Keratinocyte (primary cell): ENCODE measurements at places on chromosomes 4 and X. TPM values are rescaled to one million over a fixed set of nuclear protein-coding genes. Genes with fewer than 3 reads are reported as not detected.

The CXorf51B gene
- polyA plus RNA-seq = not detected in 3 replicates

The CYLC1 gene
- not detected in 3 replicates for polyA plus RNA-seq

The TCEANC gene
- 0.88 to 1.8 TPM (median 1.8 TPM) in 3 replicates for polyA plus RNA-seq

The ACSL4 gene
- polyA plus RNA-seq = 44.6 to 78.3 TPM (median 51.5 TPM) in 3 replicates

The VAMP7 gene
- 26.2 to 41.5 TPM (median 26.5 TPM) in 3 replicates for polyA plus RNA-seq

The PSAPL1 gene
- 0.01 to 0.05 TPM (median 0.03 TPM) in 3 replicates for polyA plus RNA-seq

The TMPRSS11D gene
- polyA plus RNA-seq = 0.26 to 0.73 TPM (median 0.28 TPM) in 3 replicates

The CCKAR gene
- polyA plus RNA-seq = not detected in 3 replicates

DNA sequence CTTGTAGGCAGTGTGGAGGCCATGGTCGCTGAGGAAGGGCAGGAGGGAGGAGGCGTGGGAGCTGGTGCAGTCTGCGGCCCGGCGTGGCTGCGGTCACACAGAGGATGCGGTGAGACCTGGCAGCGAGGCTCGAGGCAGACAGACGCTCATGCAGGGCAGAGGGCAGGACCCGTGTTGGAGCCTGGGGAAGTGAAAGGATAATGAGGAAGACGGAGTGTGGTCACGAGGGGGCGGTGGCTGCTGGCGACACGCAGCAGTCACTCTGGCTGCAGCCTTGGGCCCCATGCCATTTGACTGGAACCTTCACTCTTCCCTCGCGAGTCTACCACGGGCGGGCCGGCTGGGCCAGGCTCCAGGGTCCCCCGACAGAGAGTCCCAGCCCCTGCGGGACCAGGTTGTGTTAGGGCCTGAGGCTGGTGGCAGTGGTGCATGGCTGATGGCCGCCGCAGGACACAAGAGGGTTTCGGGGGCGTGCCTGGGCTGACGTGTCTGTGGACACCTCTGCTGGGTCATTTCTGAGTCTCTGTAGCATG lies 68.8 kb upstream of the HGFAC start:
- H3K36me3 ChIP-seq = no peaks in the 10 kb centered on the region
- DNase-seq = no peak
- H3K27me3 ChIP-seq = peaks cover 16% of the 10 kb centered on the region
- H3K4me3 ChIP-seq = no peak overlapping the region

DNA sequence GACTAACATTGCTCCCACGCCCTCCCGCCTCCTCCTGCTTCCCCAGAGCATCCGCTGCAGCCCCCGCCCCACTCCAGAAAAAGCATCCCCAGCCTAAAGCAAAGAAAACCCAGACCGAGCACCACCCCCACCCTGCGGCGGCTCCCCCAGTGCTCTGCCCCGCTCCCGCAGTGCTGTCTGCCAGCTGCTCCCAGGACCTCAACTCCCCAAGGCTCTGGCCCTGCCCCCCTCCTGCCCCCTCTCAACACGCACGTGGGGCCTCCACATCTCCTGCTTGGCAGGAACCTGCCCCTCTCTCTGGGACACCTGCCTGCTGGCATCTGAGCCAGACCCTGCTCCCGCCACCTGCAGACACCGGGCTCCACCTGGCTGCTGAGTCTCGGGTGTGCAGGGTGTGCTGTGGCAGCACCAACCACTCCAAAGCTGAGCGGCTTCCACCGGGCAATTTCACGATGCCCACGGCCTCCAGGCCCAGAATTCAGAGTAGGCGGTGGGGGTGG lies 79.4 kb downstream of the FAM53A start:
- peaks cover 19% of the 10 kb centered on the region for H3K27me3 ChIP-seq
- no peak for DNase-seq
- H3K4me3 ChIP-seq = no peak overlapping the region
- peaks cover 18% of the 10 kb centered on the region for H3K4me1 ChIP-seq

DNA sequence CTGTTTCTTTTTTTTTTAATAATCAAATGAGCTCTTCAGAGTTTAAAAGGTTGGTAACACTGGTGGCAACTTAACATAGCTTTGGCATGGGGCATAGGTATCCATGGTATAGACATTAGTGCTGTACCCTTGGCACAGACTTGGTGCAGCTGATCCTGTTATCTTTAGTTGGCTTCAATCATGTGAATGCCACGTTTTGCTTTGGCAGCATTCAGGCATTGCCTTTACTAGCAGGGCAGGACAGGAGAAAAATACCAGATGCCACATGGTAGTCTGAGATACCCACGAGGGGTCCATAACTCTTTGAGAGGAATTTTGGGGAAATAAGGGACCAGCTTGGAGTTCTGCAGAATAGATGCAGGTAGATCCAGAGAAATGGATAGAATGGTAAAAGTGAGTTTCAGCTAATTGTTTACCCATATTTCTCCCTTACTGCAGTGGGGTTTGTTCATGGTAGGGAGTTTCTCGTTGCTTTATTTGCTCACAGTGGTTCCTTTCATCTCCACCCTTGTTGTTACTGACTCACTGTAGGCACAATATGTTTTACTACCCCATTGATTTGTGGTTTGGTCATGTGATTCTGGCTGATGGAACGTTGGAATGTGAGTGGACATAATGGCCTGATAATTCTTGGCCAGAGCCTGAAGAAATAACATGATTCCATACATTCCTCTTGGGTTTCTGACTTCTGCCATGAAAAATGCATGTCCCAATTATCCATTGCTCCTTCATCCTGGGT lies 342.7 kb downstream of the GLUD2 start:
- H3K36me3 ChIP-seq = no peaks in the 10 kb centered on the region
- no peak overlapping the region for H3K4me3 ChIP-seq
- H3K4me1 ChIP-seq = no peaks in the 10 kb centered on the region
- no peak overlapping the region for H3K27ac ChIP-seq

GRCh38 chr4:57490520-57491255 lies 380.5 kb upstream of the IGFBP7 start:
- no peaks in the 10 kb centered on the region for H3K4me1 ChIP-seq
- no peak overlapping the region for H3K4me3 ChIP-seq
- no peak for DNase-seq
- H3K27me3 ChIP-seq = no peaks in the 10 kb centered on the region

DNA sequence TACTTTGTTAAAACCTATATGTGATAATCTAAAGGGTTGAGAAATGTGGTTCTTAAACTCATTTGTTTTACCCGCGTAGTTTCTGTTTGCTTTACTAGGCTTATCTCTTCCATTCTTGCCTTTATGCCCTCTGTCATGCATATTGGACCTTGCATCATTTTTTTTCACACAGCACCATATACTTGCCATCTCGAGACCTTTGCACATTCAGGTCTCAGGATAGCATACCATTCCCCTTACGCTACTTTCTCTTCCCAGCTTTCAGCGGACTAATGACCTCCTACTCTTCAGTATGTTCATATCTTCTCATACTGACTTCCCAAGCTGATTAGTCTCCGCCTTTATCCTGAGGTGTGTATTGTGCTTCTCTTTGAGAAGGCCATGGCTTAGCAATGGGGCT lies 40.5 kb downstream of the USP38 start:
- DNase-seq = no peak
- no peaks in the 10 kb centered on the region for H3K27me3 ChIP-seq
- H3K36me3 ChIP-seq = no peaks in the 10 kb centered on the region
- no peak overlapping the region for H3K4me3 ChIP-seq

DNA sequence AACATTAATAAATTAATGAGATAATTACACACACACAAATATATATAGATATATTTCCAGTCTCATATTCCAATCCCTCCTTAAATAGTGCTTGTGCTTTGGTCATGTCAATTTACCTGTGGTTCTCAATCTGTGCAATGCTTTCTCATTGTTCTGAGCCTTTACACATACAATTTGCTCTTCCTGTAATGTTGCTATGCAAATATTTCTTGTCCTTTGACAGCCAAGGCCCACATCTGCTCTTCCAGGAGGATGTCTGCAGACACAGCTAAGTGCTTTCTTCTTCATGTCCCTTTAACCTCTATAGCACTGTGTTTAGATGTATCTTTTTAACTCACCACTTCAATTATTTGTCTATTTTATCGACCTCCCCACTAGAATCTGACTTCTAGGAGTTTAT lies 67.3 kb upstream of the RAPGEF2 start:
- no peaks in the 10 kb centered on the region for H3K36me3 ChIP-seq
- no peak overlapping the region for H3K27ac ChIP-seq
- no peak for DNase-seq
- no peaks in the 10 kb centered on the region for H3K4me1 ChIP-seq
- no peaks in the 10 kb centered on the region for H3K27me3 ChIP-seq
- no peak overlapping the region for H3K4me3 ChIP-seq

DNA sequence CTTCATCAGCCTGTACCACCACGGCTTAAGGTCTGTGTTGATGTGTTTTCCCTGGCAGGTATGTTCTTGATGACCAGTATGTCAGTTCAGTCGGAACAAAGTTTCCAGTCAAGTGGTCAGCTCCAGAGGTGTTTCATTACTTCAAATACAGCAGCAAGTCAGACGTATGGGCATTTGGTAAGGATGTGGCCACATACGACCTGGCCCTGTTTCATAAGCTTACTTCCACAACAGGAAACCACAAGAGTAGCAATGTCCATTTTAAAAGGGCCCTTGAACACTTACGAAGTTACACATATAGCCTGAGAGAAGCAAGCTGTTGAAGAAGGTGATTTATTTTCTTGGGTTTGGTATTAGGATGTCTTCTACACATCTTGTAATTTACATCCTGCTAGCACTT lies 46.1 kb downstream of the BMX start:
- no peak overlapping the region for H3K4me3 ChIP-seq
- no peak overlapping the region for H3K27ac ChIP-seq
- peaks cover 7% of the 10 kb centered on the region for H3K27me3 ChIP-seq
- H3K36me3 ChIP-seq = no peaks in the 10 kb centered on the region
- no peaks in the 10 kb centered on the region for H3K4me1 ChIP-seq
- no peak for DNase-seq

- H3K27ac ChIP-seq = peak overlapping the region; percentile 81
- no peak overlapping the region for H3K4me3 ChIP-seq
- H3K27me3 ChIP-seq = no peaks in the 10 kb centered on the region
- no peak for DNase-seq
These were observed 19.0 kb downstream of the MRPL1 start for GRCh38 chr4:77881460-77882295.

DNA sequence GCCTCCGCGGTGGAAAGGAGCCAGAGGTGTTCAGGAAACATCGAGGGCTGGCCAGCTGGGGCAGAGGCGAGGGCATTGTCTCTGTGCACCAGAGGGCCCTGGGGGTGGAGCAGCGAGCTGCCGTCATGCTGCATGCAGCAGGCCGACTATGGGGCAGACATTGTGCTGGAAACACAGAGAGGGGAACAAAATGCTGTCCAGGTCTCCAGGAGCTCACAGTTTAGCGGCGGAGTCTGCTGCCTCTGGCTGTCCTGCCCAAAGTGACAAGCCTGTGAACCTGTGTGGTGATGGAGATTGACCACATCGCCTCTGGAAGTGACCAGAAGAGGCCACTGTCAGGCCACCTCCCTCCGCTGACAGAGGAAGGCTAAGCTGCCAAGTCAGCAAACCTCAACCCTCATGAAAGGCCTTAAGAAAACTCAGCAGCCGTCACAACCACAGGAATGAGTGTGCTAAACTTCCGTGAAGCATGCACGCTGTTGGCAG lies 20.1 kb upstream of the SASH3 start:
- H3K4me1 ChIP-seq = no peaks in the 10 kb centered on the region
- no peak overlapping the region for H3K27ac ChIP-seq
- no peak overlapping the region for H3K4me3 ChIP-seq
- DNase-seq = no peak
- no peaks in the 10 kb centered on the region for H3K27me3 ChIP-seq
- no peaks in the 10 kb centered on the region for H3K36me3 ChIP-seq

DNA sequence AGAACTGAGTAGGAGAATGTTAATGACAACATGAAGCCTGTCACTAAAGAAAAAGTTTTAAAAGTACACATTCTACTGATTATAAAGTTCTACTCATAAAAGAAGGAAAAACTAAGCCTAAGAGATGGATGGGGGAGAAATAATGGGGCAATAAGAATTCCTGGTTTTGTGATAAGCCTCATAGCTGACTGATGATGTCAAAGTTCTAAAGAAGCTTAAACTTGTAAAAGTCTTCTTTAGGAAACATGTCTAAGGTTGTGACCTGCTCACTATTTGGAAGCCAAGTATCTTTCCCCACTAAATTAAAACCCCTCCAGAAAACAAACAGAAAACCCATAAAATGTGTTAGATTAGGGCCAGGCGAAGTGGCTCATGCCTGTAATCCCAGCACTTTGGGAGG lies 232.9 kb upstream of the GIMD1 start:
- no peaks in the 10 kb centered on the region for H3K4me1 ChIP-seq
- no peak for DNase-seq
- H3K27me3 ChIP-seq = no peaks in the 10 kb centered on the region
- no peak overlapping the region for H3K27ac ChIP-seq
- H3K4me3 ChIP-seq = no peak overlapping the region
- H3K36me3 ChIP-seq = no peaks in the 10 kb centered on the region

DNA sequence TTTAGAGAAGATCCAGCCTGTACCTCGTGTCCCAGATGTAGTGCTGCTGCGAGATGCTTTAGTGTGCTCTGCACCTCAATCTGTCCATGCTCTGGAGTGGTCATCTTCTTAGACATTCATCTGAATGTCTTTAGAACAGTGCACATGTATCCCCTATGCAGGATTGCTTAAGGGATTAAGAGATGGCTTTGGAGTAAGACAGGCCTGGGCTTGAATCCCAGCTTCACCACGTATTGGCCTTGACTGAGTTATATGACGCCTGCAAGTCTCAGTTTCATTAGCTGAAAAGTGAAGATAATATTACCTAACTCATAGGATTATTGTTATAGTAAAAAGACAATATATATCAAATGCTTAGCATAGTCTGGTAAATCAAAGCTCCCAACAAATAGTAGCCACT lies 98.3 kb downstream of the NFKB1 start:
- H3K4me3 ChIP-seq = no peak overlapping the region
- DNase-seq = no peak
- H3K36me3 ChIP-seq = peaks cover 28% of the 10 kb centered on the region
- peak overlapping the region; percentile 38 for H3K27ac ChIP-seq
- H3K4me1 ChIP-seq = peaks cover 16% of the 10 kb centered on the region

DNA sequence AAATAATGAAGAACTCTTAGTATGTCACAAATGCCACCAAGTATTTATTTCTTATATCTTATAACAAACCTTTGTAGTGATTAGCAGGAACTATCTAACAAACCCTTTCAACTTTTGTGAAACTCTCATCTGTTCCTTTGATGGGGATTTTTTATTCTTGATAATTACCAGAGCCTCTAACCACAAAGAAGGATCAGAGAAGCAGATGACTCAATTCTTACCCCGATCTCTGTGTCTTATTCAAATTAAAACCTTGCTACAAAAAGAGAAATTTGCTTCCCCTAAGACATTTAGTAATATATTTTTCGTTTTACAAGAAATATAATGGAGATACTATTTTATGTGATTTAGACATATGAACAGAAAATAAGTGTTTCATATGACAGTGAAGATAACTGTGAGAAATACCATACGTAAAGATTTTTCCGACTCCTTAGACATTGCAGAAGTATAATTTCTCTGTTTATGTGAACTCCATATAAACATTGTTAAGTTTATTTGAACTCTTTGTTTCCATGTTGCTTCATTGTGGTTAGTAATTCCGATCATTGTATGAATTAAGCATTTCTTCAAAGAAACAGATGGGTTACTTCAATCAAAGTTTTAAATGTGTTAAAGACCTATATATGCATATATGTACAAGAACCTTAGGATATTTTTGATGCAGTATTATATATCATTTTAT lies 205.4 kb downstream of the CFAP299 start:
- no peak overlapping the region for H3K27ac ChIP-seq
- H3K4me3 ChIP-seq = no peak overlapping the region
- no peaks in the 10 kb centered on the region for H3K4me1 ChIP-seq
- no peaks in the 10 kb centered on the region for H3K27me3 ChIP-seq
- DNase-seq = no peak
